ENCODE measurements at places on chromosomes 3 and 15. TPM values are rescaled to one million over a fixed set of nuclear protein-coding genes. Genes with fewer than 3 reads are reported as not detected.

- no peak for DNase-seq
These were observed 27.4 kb downstream of the IDH2 start for GRCh38 chr15:90074916-90075315.

GRCh38 chr3:17846466-17846865 is 104.0 kb upstream of the TBC1D5 start:
- no peak for DNase-seq

Gene SLC2A2
- total RNA-seq: 12.6 TPM

Gene CHRNB4
- total RNA-seq: 0.13 TPM

DNA sequence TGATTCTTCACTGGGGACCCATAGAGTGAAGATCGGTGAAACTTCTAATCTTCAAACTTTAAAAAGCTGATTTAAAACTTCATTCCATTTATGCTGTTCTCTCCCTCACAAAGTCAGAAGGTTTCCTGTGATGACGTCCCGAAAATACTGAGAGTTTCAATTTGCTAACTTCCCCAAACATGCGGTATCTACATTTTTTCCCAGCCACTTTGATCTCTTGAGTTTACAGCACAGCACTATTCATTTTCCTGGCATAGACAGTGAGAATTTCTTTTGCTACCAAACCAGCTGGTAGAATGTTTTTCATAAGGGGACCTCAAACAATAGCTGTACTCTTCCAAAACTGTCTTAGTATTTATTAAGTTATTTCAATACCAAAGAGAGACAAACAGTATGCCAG is 156.8 kb downstream of the LSAMP start:
- no peak for DNase-seq

Gene MUC4
- total RNA-seq: 0.19 TPM

DNA sequence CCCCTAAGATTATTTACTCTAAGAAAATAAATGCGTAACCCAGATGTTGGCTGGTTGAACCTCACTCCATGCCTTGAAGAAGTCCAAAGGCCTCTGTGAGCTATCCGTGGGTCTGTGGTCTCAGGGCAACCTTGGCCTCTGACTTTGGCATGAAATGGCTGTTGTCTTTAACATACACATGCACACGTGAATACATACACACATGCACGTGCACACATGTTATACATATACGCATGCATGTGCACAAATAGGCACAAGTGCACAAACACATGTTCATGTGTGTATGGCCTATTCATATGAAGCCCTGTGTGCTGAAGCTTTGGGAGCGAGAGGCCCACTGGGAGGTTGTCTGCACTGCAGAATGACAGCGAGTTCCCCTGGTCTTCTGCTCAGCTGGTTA is 50.8 kb downstream of the KLF15 start:
- DNase-seq: no peak

Gene PTX3
- 2.7 TPM for total RNA-seq

Gene MYZAP
- total RNA-seq: 3.3 TPM

DNA sequence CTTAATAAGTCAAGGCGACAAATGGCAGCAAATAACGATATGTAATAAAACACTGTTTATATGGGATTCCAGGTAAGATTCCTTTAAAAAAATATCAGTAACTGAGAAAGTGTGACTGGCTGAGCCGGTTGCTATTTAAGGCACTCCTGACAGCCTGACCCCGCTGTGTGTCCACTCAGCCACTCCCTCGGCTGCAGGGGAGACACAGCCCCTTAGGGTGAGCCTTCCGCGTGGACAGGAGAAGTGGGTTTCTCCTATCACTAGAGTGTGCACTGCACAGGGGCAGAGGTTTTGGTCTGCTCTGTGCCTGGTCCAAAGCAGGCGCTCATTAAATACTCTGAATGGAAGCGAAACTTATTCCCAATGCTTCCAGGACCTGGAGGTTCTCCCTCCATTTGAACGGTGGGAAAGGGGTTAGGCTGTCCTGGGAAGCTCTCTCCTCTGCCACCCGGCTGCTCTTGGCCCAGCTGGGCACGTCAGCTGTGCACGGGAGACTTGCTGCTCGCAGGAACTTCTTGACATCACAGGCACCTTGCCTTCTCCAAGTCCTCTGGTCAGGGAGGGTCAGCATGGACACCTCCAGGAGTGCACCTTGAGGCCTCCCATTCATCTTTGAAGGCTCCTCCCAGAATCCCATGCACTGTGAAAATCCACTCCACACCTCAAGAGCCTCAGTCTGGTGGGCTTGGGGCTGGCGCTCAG is 43.3 kb upstream of the SLCO2A1 start:
- peak; percentile 50 for DNase-seq

GRCh38 chr3:4821975-4822374 is 157.3 kb upstream of the BHLHE40 start:
- no peak for DNase-seq

DNA sequence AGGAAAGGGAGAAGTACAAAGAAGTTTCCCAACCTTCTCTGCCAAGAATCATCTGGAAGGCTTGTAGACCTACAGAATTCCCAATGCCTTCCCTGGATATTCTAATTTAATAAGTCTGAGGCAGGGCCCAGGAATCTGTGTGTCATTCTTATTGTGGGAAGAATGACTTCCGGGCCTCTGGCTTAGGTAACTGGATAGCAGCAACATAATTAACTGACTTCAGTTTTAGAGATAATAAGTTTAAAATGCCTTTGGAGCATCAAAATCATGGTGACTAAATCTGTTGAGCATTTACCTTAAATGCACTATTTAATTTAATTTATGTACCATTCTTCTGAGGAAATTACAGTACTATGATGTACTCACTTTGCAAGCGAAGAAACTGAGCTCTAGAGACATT is 44.3 kb upstream of the TM4SF1 start:
- DNase-seq: no peak

DNA sequence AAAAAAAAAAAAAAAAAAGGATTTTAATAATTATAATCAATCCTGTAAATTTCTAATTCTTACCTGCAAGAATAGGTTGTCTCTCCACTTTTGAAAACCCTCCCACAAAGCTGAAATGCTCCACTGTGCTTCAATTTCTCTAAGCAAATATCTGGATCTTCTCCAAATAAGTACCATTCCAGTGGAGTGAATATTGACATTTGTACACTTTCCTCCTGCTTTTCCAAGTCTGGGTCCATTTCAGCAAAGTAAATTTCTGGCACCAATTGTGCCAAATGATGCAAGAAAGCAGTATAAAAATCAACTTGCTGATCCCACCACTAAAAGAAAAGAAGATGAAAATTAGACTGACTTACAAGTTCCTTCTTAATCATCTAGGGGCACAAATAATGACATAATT is 19.9 kb downstream of the UBR1 start:
- DNase-seq: no peak

GRCh38 chr3:105343991-105344390 is 22.7 kb upstream of the ALCAM start:
- no peak for DNase-seq

GRCh38 chr3:72442759-72443158 is 405.5 kb downstream of the SHQ1 start:
- DNase-seq: no peak

- DNase-seq: no peak
These were observed 12.9 kb downstream of the VPS13C start for GRCh38 chr15:62047282-62047827.

DNA sequence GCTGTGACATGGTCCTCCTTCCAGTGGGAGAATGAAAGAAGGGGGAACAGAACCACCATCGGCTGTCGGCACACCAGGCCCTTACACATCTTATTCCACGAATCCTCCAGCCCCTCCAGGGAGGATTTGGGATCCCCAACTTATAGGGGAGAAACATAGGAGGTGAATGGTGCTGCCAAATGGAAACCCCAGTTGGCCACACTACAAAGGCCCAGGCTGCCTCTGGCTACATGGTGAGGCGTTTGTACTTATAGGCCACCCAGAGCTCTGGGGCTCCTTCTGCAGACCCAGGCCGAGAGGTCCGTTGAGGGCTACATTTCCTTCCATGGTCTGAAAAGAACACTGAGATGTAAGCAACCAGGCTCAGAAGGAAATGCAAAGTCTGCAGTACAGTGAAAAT is 12.0 kb downstream of the AMOTL2 start:
- no peak for DNase-seq

DNA sequence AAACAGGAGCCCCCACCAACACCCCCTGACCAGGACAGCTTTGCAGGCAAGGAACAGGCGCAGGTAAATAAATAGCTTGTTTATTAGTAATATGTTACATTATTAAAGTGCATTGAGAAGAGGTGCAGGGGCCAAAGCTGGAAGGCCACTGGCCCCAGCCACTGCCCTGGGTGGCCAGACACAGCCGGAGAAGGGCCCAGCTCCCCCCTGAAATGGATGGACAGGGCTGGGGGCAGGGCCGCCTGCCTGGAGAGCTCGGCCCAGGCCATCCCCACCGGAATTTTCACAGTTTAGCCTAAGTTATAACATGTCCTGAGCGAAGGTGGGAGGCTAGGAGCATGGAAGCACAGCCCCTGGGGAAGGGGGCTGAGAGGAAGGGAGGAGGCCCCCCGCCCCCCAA is 24.5 kb downstream of the SEMA7A start:
- peak; percentile 35 for DNase-seq

DNA sequence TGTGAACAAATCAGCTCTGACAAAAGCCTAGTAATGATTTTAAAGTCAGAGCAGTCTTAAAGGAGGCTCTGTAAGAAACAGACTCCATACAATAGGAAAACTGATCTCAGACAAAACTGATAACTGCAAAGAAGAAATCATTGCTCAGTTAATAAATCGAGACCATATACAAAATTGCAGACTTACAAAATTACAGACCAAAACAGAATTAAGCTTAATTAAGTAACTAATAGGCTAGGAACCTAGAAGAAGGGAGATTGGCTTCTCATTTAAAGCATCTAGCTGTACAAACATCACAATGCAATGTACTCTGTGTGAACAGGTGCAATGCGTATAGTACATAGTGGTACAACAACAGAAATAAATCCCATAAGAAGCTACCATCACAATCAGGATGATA is 46.3 kb downstream of the ZBTB20 start:
- no peak for DNase-seq

- no peak for DNase-seq
These were observed 217.6 kb downstream of the SLCO3A1 start for GRCh38 chr15:92071045-92071634.

Gene GCSAM
- 0.88 TPM for total RNA-seq

DNA sequence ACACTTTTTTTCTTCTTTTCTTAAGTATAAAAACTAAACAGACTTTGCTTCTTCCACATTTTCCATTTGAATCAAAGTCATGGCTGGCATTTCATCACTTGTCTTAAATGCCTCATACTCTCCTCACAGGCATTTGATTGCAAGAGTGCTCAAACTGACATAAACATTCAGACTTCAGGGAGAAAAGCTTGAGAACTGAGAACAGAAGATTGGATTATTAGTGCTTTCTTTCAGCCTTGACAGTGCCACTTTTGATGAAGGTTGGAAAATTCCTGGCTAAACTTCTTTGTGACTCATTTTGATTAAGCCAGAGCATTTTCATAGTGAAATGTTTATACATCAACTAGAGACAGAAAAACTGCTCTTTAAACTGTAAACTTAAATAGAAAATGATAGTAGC is 544.4 kb downstream of the DIPK2A start:
- DNase-seq: no peak

DNA sequence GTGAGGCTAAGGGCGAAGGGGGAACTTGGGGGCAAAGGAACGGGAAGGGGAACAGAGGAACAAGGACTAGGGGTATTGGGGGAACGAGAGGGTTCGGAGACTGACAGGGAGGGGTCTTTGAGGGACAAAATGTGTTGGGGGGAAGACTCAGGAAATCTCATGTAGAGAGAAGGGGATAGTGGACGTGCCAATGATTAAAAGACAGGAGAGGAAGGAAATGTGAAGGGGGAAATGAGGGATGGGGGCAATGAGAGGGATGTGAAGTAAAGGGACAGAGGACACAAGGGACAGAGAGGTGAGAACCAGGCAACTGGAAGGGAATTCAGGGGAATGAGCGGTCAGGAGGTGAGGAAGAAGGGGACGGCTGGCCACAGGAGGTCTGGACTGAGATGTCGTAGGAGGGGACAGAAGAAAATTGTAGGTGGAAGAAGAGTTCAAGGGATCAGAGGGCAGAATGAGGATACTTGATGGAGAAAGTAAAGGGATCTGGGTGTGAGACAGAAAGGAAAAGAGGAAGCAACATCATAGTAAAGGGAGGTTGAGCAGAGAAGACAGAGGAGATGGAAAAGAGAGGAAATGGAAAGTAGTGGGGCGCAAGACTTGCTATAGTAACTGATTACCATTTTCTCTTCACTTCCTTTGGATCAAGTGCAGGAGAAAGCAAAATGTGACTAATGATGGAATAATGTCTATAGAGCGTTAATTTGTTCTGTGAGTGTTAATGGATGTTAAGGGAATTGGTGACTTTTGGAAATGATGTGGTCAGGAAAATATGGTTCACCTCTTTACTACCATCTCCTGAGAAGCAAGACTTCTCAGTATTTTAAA is 749 bp downstream of the RAB8B start:
- no peak for DNase-seq

- peak; percentile 52 for DNase-seq
These were observed 4.1 kb upstream of the CLPX start for GRCh38 chr15:65189102-65189740.

Gene TNFAIP8L3
- total RNA-seq: 8.9 TPM

Gene CADPS
- 0.98 TPM for total RNA-seq

- no peak for DNase-seq
These were observed 9.1 kb downstream of the CORO2B start for GRCh38 chr15:68587769-68588385.

DNA sequence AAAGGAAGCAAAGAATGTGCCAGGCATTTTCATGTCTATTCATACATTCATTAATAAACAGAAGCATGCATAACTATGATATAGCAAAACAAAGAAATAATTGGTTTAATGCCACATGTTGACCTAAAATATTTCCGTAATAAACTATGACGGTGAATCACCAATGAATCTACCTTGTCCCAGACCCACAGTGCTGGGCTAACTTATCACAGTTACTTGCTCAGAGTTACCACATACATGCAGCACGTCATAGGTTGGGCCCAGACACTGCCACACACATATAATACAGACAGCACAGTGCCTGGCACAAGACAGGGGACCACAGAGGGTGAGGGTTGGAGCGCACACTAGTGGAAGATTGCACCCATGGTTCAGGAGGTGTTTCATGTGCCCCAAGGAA is 86.9 kb downstream of the ATP1B3 start:
- DNase-seq: no peak

- no peak for DNase-seq
These were observed 21.3 kb upstream of the EHD4 start for GRCh38 chr15:41993472-41994170.

DNA sequence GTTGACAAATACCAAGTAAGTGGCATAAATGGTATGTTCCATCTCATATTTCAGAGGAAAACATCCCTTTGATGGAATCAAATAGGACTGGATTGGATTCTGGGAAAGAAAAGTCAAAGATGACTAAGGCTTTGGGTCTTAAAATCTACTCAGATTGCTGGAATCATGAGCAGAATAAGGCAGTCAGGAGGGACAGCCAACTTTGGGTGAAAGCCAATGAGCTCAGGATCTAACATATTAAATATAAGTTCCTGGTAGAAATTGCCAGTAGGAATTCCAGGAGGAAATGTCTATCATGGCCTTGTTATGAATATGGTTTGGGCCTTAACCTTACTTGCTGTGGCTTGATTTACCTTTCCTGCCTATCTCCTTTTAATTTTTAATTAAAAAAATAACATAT is 55.3 kb downstream of the ISL2 start:
- DNase-seq: no peak
